Aorta (tissue), 5 donors: ENCODE measurements at places on chromosomes 13 and 19. TPM values are rescaled to one million over a fixed set of nuclear protein-coding genes. Genes with fewer than 3 reads are reported as not detected.

GRCh38 chr13:24407844-24408243, 98.5 kb downstream of the C1QTNF9 start:
- no peak for DNase-seq

DNA sequence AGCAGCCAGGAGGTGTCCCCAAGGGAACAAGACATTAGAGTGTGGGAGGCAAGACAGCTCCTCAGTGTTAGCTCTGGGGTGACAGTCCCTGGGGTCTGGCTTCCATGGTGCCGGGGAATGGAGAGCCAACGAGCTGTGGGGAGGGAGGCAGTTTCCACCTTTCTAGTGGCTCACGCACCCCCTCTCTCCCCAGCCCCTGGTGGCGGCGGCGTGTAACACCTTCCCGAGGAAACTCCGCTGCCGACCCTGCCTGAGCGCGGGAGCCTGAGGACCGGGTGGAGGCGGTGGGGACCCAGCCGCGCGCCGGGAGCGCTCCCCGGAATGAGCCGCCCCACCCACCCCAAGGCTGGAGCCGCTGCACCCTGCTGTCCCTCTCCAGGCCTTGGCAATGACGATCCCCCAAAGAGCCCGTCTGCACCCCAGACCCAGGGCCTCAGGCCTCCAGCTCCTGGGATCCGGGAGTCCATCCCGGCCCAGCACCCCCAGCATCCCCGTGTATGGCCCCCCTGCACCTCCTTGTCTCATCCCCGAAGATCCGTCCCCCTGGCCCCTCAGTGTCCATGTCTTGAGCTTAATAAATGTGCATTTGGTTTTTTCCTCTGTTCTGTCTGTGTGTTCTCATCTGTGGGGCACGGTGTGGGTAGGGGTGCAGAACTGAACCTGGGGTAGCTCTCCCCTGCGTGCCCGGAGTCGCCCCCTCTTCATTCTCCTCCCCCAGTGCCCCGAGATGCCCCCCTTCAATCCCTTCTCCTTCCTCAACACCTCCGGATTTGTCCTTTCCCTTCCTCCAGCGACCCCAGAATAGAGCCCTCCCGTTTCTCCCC, 622 bp upstream of the FXYD5 start:
- DNase-seq = peak; percentile 68

DNA sequence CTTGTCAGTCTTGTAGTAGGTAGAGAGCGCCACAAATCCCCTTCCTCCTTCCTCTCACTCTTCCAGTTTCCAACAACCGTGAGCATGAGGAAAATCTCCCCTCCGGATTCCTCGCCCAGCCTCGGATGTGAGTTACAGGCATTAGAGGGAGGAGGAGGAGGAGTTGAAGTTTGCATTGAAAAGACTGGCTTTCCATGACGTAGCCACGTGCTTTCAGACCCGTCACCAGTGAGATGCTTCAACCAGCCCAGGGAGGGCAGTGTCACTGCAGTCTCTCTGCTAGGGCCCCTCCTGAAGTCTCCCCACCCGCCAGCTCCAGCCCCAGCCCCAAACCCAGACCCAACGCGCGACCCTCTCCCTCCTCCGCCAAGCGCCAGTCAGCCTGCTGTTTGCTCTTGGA, 442 bp upstream of the FGF14 start:
- DNase-seq = no peak

DNA sequence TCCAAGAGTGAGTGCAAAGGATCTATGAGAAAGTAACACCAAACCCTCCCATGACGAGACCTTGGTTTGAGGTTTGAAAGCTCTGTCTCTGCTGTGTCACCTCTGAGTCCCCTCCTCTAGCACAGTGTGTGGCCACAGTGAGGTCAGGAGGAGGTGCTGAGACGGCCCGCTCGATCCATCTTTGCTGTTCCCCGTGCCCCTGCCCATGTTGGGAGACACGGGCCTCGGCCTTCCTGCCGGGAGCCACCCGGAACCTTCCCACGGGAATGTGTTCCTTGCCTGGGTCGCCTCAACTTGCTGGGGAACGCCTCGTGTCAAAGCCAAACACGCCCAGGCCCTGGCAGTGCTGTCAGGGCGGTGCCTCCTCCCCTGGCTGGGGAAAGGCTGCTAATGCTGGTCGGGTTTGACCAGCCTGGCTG, 10.1 kb downstream of the NANOS3 start:
- no peak for DNase-seq

The EVI5L gene
- 13.0 TPM for total RNA-seq

DNA sequence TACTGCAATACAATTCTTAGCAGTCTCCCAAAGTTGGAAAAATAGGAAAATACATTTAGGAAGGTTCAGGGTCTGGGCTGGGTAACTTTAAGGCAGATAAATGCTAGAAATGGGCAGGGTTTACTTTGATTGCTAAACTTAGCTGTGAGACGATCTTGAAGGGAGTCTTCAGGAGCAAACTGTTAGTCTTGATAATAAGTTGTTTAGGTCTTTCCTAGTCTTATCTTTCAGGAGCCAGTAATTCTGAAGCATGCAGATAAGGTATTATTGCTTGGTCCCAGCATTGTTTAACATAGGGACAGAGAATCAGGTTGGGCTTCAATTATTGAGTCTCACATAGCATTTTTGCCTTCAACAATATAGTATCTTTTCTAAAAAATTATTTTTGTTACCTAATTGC, 262.4 kb upstream of the MIR17HG start:
- DNase-seq = no peak

The CBY2 gene
- total RNA-seq = not detected

The KASH5 gene
- total RNA-seq = not detected

The EXOC3L2 gene
- total RNA-seq = 13.9 TPM

The MIA gene
- 3.6 TPM for total RNA-seq

DNA sequence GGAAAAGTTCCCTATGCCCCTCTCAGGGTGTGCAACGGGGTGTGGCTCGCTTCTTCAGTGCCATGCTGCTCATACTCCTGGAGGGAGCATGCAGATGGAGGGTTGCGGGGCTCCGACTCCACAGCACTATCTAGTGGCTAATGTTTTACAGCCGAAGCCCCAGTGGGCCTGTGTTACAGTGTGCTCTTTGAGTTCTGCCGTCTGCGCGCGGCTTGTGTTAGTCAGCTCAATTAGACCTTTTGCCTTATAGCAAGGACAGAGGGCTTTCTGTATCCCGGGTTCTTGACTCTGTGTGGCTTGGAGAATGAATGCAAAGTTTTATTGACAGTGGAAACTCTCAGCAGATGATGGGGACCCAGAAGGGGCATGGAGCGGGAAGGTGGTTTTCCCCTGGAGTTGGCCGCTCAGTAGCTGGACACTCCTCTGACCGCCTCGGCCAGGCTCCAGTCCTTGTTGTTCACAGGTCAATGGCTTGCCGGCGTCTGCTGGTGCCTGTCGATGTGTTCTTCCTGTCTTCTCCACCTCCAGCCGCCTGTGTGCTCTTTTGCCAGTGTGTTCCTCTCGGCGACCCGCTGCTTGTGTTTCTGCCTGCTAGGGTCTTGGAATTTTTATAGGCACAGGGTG, 383.4 kb downstream of the LMO7 start:
- no peak for DNase-seq

The ZNF534 gene
- not detected for total RNA-seq
